ENCODE measurements at places on chromosomes 1 and 21.

DNA sequence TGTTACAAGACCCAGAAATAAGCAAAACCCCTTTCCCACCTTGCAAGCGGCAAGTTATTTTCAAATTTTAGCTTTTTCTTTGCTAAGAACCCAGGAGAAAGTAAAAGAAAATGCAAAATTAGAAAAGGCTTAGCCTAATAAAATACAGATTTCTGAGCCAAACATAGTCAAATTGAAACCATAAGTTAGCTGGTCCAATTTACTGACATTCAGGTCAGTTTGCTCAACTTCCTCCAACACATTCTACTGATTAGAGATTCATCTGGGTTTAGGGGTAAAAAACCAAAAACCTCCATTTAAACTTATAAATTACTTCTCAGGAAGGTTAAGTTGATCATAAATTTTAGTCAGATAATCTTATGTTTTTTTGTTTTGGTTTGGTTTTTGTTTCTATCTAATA is 701.8 kb upstream of the CXADR start:
- no peak for DNase-seq

GRCh38 chr1:55593298-55593697 is 378.1 kb upstream of the USP24 start:
- DNase-seq: no peak

DNA sequence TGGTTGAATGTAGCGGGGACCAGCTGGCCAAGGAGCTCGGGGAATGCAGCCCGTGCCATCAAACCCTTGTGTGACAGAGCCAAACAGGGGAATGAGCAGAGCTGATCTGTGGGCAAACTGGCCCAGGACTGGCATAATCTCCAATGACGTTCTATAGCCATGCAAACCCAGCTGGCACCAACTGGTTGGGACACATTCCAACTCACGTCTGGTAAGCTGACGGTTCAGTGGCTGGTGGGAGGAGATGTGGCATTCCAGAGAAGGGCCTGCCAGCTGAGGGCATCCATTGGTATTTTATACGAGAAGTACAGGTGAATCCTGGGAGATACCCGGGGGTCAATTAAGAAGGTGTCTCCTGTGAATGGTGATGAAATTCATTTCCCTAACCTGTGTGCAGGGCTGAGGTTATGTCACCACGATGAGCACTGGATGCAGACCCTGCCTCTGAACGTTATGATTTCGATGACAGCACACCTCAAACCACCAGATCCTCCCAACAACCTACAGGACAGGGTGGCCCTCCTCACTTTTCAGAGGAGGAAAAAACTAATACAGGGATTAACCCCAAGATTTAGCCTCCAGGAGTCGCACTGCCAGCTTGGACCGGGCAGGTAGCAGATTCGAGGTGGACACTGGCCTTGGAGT is 39.0 kb upstream of the RUNX3 start:
- no peak for DNase-seq

DNA sequence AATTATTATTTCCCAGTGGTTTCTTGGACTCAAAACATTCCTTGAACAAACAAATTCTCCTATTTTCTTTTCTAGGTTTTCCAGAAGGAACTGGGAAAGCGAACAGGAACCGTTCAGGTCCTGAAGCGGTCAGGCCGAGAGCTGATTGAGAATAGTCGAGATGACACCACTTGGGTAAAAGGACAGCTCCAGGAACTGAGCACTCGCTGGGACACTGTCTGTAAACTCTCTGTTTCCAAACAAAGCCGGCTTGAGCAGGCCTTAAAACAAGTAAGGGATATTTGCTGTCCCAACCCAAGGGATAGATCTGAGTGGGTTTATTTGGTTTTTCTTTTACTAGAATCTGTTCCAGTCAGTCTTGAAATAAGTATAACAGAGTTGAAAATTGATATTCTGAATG is 39.4 kb upstream of the BMP8A start:
- no peak for DNase-seq

Data from activated CD4-positive, alpha-beta T cell treated with anti-CD3 and anti-CD28 coated beads, Interleukin-2, amount 50 U/mL, for 1 hour (primary cell).